ENCODE measurements at places on chromosomes 3 and 15. TPM values are rescaled to one million over a fixed set of nuclear protein-coding genes. Genes with fewer than 3 reads are reported as not detected.

Gene SYNPR
- polyA plus RNA-seq, result not detected

Gene NOX5
- 0.04 TPM for polyA plus RNA-seq

Gene SLC12A1
- 0.05 TPM for polyA plus RNA-seq

Gene GPR15
- polyA plus RNA-seq, result 0.07 TPM

Gene GOLGA8N
- 18.0 TPM for polyA plus RNA-seq

Gene GPR171
- 0.12 TPM for polyA plus RNA-seq

Gene GOLGA8G
- 0.08 TPM for polyA plus RNA-seq

Gene FAM107A
- 21.0 TPM for polyA plus RNA-seq

Gene SAXO2
- 7.1 TPM for polyA plus RNA-seq

Gene MESP2
- polyA plus RNA-seq, result not detected

Gene CYP1A2
- polyA plus RNA-seq, result not detected

Gene ST6GAL1
- 4.8 TPM for polyA plus RNA-seq

Gene PRR20G
- not detected for polyA plus RNA-seq

Gene FGD5
- polyA plus RNA-seq, result 3.1 TPM

Gene RPP25
- 5.0 TPM for polyA plus RNA-seq

Gene SLC9C1
- polyA plus RNA-seq, result not detected

Gene PP2D1
- not detected for polyA plus RNA-seq

Gene RAB6B
- polyA plus RNA-seq, result 3.1 TPM

Gene TADA3
- polyA plus RNA-seq, result 29.1 TPM

Gene GOLGA6L10
- polyA plus RNA-seq, result 2.9 TPM

Gene WNT5A
- polyA plus RNA-seq, result 1.2 TPM

Gene PSTPIP1
- 6.2 TPM for polyA plus RNA-seq

Gene SKIL
- polyA plus RNA-seq, result 5.1 TPM

Gene GNAT1
- not detected for polyA plus RNA-seq

Gene PLA2G4D
- polyA plus RNA-seq, result 0.04 TPM

Gene UBA7
- polyA plus RNA-seq, result 72.9 TPM

Gene JMJD7
- polyA plus RNA-seq, result 11.2 TPM
